Activated T-cell treated with anti-CD3 and anti-CD28 coated beads, Interleukin-2, amount 50 U/mL, for 72 hours (primary cell): ENCODE measurements at places on chromosomes 5 and 9.

GRCh38 chr5:96292582-96293247 lies 140.3 kb downstream of the PCSK1 start:
- DNase-seq: no peak

- peak; percentile 50 for DNase-seq
Observed at GRCh38 chr5:33588654-33589372, 148.0 kb downstream of the TARS1 start.

DNA sequence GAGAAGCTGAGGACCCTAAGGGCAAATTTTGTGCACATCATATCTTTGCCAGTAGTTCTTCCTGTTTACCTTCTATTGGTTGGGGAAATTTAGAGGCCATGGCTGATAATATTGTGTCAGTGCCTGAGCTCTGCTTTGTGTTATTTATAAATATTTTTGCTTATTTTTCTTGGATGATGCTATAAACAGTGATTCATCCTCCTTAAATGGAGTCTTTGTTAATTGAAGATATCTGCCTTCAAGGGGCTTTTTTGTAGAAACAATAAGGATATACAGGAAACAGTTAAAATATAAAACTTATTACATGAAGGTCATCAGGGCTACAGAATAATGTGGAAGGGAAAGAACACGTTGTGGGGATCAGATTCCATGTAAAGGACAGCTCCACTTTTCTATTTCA lies 78.0 kb downstream of the PAM start:
- no peak for DNase-seq

DNA sequence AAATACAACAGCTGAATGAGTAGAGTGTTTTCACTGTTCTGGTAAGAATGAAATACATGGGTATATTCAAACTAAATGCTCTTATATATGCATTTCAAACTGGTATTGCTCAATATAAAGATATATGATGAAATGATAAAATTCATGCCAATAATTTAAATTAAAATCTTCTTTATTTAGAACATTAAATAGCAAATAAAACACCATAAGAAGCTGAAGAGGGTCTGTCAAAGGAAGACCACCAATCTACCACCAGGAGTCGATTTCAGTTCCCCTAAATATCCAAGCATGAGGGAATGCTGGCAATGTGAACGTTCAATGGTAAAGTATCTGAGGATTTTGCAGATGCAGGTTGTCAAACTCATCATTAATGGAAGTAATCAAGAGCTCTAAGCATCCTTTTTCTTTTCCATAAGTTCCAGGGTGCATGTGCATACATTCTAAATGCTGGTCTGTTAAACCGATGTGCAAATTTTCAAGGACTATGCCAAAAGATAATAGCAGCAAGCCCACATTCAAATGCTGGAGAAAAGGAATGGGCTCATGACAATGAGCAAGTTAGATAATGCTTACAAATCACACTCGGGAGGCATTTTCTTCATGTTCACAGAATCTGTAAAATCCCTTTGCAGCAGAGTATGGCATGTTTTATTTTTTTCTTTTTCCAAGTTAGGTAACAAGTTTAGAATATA lies 118.8 kb upstream of the MTAP start:
- no peak for DNase-seq

DNA sequence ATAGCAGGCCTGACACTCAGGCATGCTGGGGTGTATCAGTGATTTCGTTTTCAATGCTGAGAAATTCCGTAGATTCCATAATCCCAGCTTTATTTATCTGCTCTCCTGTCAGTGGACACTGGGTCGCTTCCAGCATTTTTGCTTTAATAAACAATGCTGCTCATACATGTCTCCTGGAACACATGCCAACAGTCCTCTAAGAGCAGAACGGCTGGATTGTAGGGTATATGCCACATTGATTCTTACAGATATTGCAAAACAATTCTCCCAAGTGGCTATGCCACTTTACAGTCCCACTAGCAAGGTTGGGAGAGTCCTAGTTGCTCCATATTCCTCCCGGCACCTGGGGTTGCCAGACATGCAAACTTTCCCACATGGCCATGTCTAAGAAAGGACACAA lies 81.9 kb downstream of the RAPGEF1 start:
- no peak for DNase-seq

GRCh38 chr9:68416936-68417564 lies 60.6 kb downstream of the PGM5 start:
- no peak for DNase-seq

DNA sequence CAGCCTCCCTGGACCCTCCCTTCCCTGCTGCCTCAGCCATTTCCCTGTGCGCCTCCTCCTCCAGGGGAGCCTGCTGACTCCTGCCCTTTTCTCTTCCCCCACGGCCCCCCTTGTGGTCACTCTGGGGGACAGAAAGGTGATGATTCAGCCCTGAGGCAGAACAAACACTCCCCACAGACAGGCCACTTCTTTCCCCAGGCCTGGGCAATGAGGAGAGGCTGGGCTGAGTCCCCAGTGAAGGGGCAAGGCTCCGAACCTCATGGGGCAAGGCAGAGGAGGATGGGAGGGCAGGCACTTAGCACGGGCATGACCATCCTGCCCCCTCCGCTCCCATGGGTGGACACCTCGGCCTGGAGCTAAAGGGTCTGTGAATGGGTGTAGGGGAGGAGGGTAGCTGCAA lies 21.0 kb downstream of the CSF1R start:
- no peak for DNase-seq

DNA sequence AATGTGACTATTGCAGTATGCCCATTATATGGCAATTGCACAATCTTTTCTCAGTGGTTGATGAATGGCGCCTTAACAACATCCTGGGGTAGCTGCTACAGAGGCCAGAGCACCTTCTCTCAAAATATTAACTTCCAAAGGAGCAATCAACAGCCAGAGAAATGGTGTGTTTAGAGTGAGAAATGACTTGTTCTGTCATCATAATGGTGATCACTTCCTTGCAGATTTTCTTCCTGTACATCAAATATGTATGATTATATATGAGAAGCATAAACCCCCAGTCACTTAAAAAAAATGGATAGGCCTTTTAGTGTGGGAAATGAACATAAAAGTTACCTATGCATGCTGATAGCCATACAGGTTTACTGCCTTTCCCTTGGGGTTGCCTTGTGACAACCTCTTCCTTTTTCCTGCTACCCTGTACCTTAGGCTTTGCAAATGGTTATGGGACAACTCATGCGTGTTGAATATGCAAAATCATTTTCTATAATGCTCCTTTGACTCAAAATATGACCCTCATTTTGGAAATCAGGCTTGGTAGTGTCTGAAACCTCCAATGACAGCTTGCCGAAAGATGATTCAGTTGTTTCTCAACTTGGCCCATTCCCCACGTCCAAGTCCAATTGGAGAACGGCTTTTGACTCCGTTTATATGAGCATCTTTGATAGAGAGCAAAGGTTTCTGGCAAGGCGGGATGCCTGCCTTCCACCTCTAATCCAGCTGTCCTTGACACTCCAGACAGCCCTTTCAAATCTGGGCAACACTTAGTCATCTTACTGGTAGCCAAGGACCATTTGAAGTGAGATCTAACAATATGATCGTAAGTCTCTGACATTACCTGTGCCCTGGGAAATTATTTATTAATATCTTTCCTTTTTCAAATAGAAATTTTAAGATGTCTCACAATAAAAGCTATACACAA lies 69.3 kb downstream of the SLC1A1 start:
- DNase-seq: no peak

GRCh38 chr5:108638021-108638420 lies 109.7 kb upstream of the FER start:
- DNase-seq: no peak

DNA sequence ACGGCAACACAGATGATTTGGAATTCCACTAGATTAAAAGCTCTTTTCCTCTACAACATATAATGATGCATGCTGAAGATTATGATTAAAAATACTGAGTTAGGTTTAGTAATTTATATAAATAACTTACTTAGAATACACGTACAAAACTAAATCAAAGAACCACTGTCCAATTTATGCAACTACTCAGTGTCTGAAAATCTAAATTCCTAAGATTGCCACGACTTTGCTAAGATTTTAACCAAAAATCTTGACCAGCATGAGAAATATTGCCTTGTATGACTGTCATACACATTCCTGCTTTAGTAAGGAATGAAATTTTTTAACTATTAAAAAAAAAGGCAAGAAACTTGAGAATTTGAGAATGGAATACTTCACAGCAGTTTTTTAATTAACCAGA lies 292.4 kb downstream of the ZNF608 start:
- DNase-seq: no peak

GRCh38 chr5:68894673-68895072 lies 199.1 kb upstream of the SLC30A5 start:
- no peak for DNase-seq

GRCh38 chr5:9543311-9543920 lies 2.5 kb downstream of the SEMA5A start:
- no peak for DNase-seq

DNA sequence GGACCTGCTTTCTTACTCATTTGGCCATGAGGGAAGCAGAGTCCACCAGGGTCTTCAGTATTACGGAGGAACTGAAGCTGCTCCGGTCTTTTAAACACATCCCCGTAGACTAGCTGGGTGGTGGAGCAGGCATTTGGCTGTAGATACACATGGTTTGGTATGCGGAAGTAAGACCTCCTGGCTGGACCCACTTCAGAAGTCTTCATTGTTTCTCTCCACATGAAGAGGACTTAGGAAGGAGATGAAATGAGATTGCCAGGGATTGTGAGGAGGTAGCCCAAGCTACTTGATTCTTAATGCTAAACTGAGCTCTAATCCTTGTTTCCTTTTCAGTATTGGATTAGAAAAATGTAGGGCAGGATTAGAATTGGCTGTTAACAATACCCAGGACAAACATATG lies 32.9 kb downstream of the STXBP1 start:
- DNase-seq: no peak

DNA sequence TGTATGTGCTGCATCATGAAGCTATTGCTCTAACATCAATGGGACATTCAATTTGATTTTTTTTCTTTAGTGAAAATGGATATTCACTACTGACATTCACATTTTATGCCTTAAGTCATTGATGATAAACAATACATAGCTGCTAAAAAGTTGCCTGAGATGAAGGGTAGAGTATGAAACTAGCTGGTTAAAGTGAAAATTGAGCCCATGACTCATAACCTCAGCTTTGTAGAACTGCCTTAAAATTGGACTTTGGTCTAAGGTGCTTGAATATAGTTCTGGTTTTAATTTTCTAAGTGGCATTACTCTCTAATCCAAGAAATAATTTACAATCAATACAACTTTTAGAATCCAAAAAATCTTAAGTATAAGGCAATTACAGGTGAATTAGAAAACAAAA lies 740.4 kb upstream of the RIOK2 start:
- no peak for DNase-seq

GRCh38 chr5:134125039-134126015 lies 10.8 kb downstream of the TCF7 start:
- DNase-seq: peak; percentile 53

DNA sequence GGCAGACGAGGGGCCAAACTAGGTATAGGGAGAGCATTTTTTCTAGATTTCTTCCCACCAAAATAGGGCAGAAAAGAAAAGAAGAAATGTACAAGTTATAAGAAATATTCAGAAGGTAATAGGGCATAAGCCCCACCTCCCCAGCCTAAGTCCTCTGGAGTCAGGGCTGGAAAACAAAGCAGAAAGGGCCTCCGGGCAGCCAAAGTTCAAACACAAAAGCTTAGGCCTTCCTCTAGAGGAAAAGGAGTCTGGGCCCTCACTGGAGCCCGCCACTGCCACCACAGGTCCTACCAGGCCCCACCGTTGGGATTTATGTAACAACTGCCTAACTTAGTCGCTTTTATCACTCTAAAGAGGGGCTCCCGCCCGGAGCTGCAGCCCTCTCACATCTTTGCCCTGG lies 27.6 kb downstream of the TBC1D2 start:
- no peak for DNase-seq

- no peak for DNase-seq
Observed at GRCh38 chr9:80521151-80521550, 949.4 kb downstream of the TLE4 start.

DNA sequence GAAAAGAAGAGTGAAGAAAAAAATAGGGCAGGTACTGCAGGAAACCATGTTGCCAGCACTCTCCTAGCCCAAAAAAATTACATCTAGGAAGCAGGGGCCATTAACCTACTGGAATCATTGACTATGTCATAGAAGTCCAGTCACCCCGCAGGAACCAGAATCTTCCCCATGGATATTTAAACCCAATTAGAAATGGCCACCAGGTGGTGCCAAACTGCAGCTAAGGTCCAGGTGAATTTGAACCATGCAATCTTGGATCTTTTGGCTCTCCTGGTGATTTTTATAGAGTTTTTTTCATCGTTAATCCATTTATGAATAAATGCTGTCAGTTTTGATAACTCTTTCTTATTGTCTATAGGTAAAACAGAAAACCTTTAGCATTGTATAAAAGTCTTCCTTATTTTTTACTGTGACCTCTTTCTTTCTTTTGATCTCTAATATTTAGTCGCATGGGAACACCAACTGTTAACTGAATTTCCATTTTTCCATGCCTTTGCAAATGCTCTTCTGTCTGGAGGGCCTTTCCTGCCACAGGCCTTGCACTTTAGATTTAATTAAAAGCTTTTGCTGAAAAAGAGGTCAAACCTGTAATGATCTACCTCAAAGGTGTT lies 147.5 kb upstream of the FGF10 start:
- peak; percentile 1 for DNase-seq
